ENCODE measurements at places on chromosomes 7 and 10. TPM values are rescaled to one million over a fixed set of nuclear protein-coding genes. Genes with fewer than 3 reads are reported as not detected.

Gene LRIT1
- total RNA-seq = not detected

DNA sequence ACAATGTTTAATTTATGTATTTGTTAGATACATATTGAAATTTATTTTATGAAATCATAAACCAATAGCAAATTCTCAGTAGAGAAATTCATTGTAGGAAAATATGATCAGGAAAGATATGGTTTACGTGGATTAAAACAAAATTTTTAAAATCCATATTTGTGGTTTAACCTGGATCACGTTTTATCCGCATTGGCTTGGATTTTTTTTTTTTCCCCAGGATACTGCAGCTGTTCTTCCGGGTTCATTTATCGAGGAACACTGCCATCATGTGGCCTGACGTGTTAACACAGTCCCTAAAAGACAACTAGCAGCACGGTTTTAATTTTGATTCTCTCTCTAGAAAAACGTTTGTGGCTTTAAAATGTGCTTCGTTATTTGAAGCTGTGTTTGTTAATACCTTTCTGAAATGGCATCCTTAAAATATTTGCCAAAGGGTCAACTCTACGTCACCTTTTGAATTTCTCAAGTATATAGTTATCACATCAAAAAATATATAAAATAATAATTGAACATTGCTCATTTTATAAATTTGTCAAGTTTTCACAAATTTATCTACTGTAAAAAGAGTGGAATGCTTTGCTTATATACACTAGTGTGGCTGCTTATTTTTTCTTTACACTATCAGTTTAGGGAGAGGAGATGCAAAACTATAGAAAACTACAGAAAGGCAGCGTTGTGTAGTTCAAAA, 8.7 kb upstream of the ASB4 start:
- peak; percentile 48 for DNase-seq

- no peak for DNase-seq
Measured at GRCh38 chr10:5537684-5538083, 12.9 kb downstream of the CALML3 start.

GRCh38 chr7:89655946-89656345, 498.3 kb upstream of the STEAP1 start:
- no peak for DNase-seq

Gene ZFYVE27
- total RNA-seq = 19.2 TPM

Gene AGR3
- total RNA-seq = not detected
